Right renal cortex interstitium (tissue), 3 donors: ENCODE measurements at places on chromosomes 1 and 21. TPM values are rescaled to one million over a fixed set of nuclear protein-coding genes. Genes with fewer than 3 reads are reported as not detected.

DNA sequence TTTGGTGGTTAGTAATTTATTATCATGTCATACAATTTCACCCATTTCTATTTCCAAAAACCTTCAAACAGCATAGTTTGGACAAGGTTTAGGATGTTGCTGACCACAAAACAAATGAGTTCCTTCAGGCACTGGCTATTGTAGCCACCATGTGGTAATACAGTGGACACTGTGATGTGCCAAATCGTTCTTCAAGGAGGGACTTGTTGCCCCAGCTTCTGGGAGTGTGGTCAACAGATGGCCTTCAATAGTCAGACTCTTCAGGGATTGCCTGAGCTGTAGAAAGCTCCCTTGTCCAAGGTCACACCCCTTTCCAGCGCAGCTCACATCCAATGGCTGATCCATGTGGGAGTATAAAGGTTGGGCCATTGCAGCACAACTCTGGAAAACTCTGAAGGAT, 2.6 kb downstream of the PDE4B start:
- DNase-seq, result no peak

GRCh38 chr1:236281198-236281653, 532 bp downstream of the ERO1B start:
- peak; percentile 36 for DNase-seq

GRCh38 chr21:37227071-37228002, 39.8 kb downstream of the VPS26C start:
- DNase-seq, result no peak

LRP8 gene
- 5.1 TPM for polyA plus RNA-seq

RNF223 gene
- 0.40 TPM for polyA plus RNA-seq
